ENCODE measurements at places on chromosomes 2 and 18. TPM values are rescaled to one million over a fixed set of nuclear protein-coding genes. Genes with fewer than 3 reads are reported as not detected.

Gene SULT1C2
- 1.2 TPM for total RNA-seq

GRCh38 chr18:26978812-26979341 is 113.4 kb upstream of the AQP4 start:
- no peaks in the 10 kb centered on the region for H3K27me3 ChIP-seq
- no peak overlapping the region for H3K27ac ChIP-seq
- no peak for DNase-seq
- no peaks in the 10 kb centered on the region for H3K4me1 ChIP-seq

GRCh38 chr2:45403036-45403435 is 208.0 kb downstream of the SRBD1 start:
- H3K27ac ChIP-seq: no peak overlapping the region
- DNase-seq: no peak
- no peak overlapping the region for H3K4me3 ChIP-seq
- no peaks in the 10 kb centered on the region for H3K27me3 ChIP-seq

Gene IL36RN
- total RNA-seq: not detected

GRCh38 chr2:105834931-105835330 is 90.2 kb downstream of the NCK2 start:
- no peak overlapping the region for H3K4me3 ChIP-seq
- no peaks in the 10 kb centered on the region for H3K4me1 ChIP-seq
- no peaks in the 10 kb centered on the region for H3K36me3 ChIP-seq
- H3K27ac ChIP-seq: no peak overlapping the region
- no peaks in the 10 kb centered on the region for H3K27me3 ChIP-seq

- H3K36me3 ChIP-seq: no peaks in the 10 kb centered on the region
- no peaks in the 10 kb centered on the region for H3K27me3 ChIP-seq
- H3K27ac ChIP-seq: no peak overlapping the region
- no peak for DNase-seq
- H3K4me3 ChIP-seq: no peak overlapping the region
- no peaks in the 10 kb centered on the region for H3K4me1 ChIP-seq
Observed at GRCh38 chr2:62229082-62229605, 33.2 kb downstream of the B3GNT2 start.

Gene FBXO15
- total RNA-seq: 0.36 TPM

- DNase-seq: peak; percentile 56
- peaks cover 39% of the 10 kb centered on the region for H3K36me3 ChIP-seq
- no peaks in the 10 kb centered on the region for H3K27me3 ChIP-seq
Observed at GRCh38 chr2:237529452-237530402, 36.6 kb upstream of the PRLH start.

DNA sequence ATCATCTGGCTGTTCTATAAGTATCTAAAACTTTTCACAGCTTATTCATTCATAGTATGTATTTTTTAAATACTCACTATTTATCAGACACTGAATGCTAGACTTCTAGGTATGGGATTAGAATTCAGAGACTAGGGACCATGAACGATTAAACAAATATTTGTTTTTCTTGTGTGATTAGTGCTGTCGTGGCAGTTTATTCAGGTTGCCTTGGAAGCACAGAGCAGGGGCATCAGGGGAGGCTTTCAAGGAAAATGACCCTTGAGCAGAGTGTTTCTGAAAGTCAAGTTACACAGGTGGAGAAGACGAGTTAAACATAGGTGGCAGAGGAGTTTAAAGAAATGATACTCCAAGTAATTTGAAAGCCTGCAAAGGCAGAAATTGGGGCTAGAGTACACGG is 5.7 kb downstream of the SPOPL start:
- no peak overlapping the region for H3K27ac ChIP-seq
- peaks cover 16% of the 10 kb centered on the region for H3K4me1 ChIP-seq
- no peak overlapping the region for H3K4me3 ChIP-seq
- no peaks in the 10 kb centered on the region for H3K36me3 ChIP-seq
- DNase-seq: no peak

DNA sequence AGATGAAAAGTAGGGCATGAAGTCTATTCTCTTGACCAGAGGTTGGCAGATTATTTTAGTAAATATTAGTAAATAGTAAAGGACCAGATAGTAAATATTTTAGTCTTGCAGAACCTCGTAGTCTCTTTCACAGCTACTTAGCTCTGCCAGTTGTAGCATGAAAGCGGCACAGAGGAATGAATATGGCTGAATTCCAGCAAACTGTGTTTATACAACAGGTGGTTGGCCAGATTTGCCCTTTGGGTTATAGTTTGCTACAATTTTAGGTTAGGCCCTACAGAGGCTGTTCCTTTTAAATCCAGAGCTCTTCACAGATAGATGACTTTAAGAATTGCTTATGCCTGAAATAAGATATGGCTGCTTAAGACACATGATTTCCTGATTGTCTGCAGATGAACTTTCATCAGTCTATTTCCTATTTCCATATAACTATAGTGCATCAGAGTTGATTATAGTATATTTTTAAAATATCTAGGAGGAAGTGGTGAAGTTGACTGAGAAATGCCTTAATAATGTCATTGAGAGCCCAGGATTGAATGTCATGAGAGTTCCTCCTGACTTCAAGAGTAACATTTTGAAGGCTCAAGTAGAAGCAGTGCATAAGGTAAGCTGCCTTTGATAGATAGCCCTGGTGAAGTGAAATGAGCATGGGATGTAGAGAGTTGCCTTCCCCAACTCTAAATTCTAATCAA is 80.5 kb downstream of the TMEM185B start:
- H3K27me3 ChIP-seq: no peaks in the 10 kb centered on the region
- DNase-seq: no peak
- no peaks in the 10 kb centered on the region for H3K4me1 ChIP-seq
- H3K36me3 ChIP-seq: no peaks in the 10 kb centered on the region
- no peak overlapping the region for H3K27ac ChIP-seq

Gene DNAJC5G
- not detected for total RNA-seq

GRCh38 chr18:63311118-63312018 is 8.2 kb downstream of the BCL2 start:
- H3K36me3 ChIP-seq: no peaks in the 10 kb centered on the region
- DNase-seq: no peak
- no peak overlapping the region for H3K27ac ChIP-seq
- H3K4me3 ChIP-seq: no peak overlapping the region

Gene GALNT5
- total RNA-seq: 75.7 TPM

DNA sequence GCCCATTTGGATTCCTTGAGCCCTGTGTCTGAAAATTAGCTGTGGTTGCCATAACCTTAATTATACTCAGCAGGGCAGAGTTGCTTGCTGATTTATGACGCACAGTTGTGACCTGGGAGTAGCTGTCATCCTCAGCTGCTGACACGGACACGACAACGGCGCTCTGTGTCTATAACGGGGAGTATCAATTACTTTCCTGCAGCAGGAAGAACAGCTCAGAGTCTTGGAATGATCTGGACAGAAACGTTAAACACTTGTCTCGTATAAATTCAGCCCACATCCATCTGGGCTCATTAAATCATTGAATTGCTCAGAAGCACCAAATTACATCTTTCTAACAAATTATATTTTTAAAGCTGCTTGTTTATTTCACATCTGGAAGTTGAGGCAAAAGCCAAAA is 116.3 kb downstream of the SEPTIN10 start:
- DNase-seq: peak; percentile 91
- no peaks in the 10 kb centered on the region for H3K27me3 ChIP-seq
- H3K4me3 ChIP-seq: no peak overlapping the region
- H3K4me1 ChIP-seq: peaks cover 6% of the 10 kb centered on the region
- no peak overlapping the region for H3K27ac ChIP-seq

- peaks cover 4% of the 10 kb centered on the region for H3K4me1 ChIP-seq
- DNase-seq: no peak
- no peaks in the 10 kb centered on the region for H3K36me3 ChIP-seq
- H3K4me3 ChIP-seq: no peak overlapping the region
- peaks cover 4% of the 10 kb centered on the region for H3K27me3 ChIP-seq
Observed at GRCh38 chr18:45449418-45450227, 165.7 kb upstream of the SLC14A2 start.

Gene DYSF
- total RNA-seq: 4.3 TPM

DNA sequence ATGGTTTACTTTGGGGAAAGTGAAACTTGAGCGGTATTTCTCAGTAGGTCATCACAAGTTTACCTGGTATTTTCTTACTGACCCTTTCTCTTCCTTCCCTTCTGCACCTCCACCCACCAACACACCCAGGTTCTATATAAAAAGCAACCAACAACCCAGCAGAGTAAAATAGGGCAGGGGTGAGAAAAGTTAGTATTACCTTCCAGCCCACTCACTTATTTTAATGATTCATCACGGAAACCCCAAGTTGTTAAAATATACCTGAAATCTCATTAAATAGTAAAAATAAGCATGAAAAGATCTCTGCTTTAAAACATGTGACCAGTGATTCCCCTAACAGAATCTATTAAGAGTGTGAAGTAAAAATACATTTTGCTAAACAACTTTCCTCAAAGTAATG is 306.1 kb downstream of the ZEB2 start:
- no peaks in the 10 kb centered on the region for H3K27me3 ChIP-seq
- H3K4me1 ChIP-seq: no peaks in the 10 kb centered on the region
- H3K27ac ChIP-seq: no peak overlapping the region

Gene SOWAHC
- total RNA-seq: 17.7 TPM

GRCh38 chr2:121356058-121356640 is 71.1 kb upstream of the TFCP2L1 start:
- H3K27ac ChIP-seq: no peak overlapping the region
- H3K4me3 ChIP-seq: no peak overlapping the region
- peaks cover 31% of the 10 kb centered on the region for H3K36me3 ChIP-seq
- H3K4me1 ChIP-seq: peaks cover 17% of the 10 kb centered on the region
- DNase-seq: no peak

GRCh38 chr2:66236067-66236685 is 198.7 kb upstream of the MEIS1 start:
- H3K27ac ChIP-seq: no peak overlapping the region
- no peak overlapping the region for H3K4me3 ChIP-seq
- no peaks in the 10 kb centered on the region for H3K36me3 ChIP-seq
- no peaks in the 10 kb centered on the region for H3K27me3 ChIP-seq
- no peak for DNase-seq

Gene LYG1
- 0.88 TPM for total RNA-seq

Gene UXS1
- total RNA-seq: 31.5 TPM

Gene COLEC12
- 56.9 TPM for total RNA-seq

DNA sequence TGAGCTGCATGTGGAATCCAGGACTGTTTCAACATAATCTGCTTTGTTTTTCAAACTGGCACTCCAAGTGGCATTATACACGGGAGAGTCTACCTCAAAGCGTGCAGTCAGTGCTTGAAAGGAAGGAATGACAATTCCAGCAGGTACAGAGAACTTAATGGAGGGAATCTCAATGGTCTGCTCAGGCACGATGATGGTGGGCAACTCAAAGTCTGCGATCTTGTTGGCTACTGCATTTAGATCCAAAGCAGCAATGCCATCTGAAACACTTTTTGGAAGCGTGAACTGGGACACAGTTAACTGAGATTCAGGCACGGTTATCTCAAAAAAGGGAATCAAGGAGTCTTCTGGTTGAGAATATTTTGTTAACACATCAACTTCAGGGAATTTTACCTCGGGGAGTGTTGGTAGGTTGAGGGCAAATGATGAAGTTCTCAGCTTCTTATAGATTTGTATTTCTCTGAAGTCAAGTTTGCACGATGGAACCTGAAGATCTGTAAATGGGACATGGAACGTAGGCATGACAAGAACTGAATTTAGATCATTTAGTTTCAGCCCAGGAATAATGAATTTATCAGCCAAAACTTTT is 38.7 kb downstream of the APOB start:
- H3K4me1 ChIP-seq: no peaks in the 10 kb centered on the region
- H3K36me3 ChIP-seq: no peaks in the 10 kb centered on the region
- no peak for DNase-seq

- DNase-seq: no peak
- H3K36me3 ChIP-seq: no peaks in the 10 kb centered on the region
- no peak overlapping the region for H3K27ac ChIP-seq
- H3K27me3 ChIP-seq: no peaks in the 10 kb centered on the region
Observed at GRCh38 chr2:88845772-88846661, 154.5 kb downstream of the RPIA start.

Gene ATP6V1C2
- total RNA-seq: under 0.01 TPM

GRCh38 chr2:108414945-108415344 is 34.1 kb upstream of the GCC2 start:
- no peak overlapping the region for H3K4me3 ChIP-seq
- DNase-seq: no peak
- H3K36me3 ChIP-seq: no peaks in the 10 kb centered on the region
- no peak overlapping the region for H3K27ac ChIP-seq

DNA sequence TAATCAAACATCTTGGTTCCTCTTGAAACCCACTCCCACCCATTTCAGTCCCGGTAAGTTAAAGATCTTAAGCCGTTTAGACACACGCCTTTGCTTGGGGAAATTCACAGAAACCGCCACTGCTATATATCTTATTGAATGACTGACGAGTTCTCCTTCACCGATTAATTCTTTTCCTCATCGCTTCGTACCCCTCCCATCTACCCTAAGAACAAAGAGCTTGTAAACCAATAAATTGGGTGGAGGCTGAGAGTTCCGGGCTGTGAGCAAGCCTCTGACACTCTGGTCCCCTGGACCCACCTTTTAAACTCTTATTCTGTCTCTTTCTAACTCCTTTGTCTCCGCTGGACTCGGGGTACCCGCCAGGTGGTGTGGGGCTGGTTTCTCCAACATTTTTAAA is 30.6 kb downstream of the TMEM131 start:
- no peaks in the 10 kb centered on the region for H3K36me3 ChIP-seq
- H3K27ac ChIP-seq: no peak overlapping the region
- peaks cover 11% of the 10 kb centered on the region for H3K4me1 ChIP-seq
- no peak overlapping the region for H3K4me3 ChIP-seq
- H3K27me3 ChIP-seq: no peaks in the 10 kb centered on the region

GRCh38 chr2:145323512-145323911 is 803.6 kb upstream of the ZEB2 start:
- H3K4me1 ChIP-seq: peaks cover 4% of the 10 kb centered on the region
- no peak overlapping the region for H3K4me3 ChIP-seq
- no peak for DNase-seq
- H3K27me3 ChIP-seq: no peaks in the 10 kb centered on the region
- no peak overlapping the region for H3K27ac ChIP-seq

- H3K4me3 ChIP-seq: no peak overlapping the region
- no peaks in the 10 kb centered on the region for H3K27me3 ChIP-seq
Observed at GRCh38 chr2:165839610-165840009, 45.6 kb upstream of the GALNT3 start.

DNA sequence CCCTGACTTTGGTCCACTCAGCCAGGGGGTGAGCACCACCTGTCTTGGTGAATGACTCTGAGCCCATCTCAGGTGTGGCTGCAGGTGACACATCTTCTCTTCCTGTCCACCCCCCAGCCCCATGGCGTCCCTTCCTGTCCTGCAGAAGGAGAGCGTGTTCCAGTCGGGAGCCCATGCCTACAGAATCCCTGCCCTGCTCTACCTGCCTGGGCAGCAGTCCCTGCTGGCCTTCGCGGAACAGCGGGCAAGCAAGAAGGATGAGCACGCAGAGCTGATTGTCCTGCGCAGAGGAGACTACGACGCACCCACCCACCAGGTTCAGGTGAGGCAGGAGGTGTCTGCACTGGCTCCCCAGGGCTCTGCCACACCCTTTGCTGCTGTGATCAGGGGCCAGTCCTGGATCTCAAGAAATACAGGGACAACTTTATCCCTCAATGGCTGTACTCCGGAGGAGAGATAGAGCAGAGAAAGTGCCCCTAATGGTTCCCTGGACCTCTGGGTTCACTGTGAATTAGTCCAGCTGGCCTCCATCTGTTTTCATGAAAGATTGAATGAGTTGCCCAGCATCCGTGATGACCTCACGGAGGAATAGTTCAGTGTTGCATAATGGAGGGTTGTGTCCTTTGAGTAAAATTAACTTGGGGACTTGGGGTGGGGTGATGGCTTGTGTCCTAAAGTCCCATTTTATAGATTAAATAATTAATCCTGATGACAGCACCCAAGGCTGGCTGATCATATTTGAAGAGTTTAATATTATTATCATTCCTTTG is at the start of gene NEU2:
Gene NEU2 (plus strand): TSS at position 122 of the 770 bp plus-strand sequence. CDS start 0 bp downstream, at position 122.
- no peak within 1 kb of the TSS for H3K27ac ChIP-seq
- H3K27me3 ChIP-seq: no peaks in the 10 kb centered on the region
- DNase-seq: no peak
- H3K4me3 ChIP-seq: no peak within 1 kb of the TSS
- peaks cover 19% of the 10 kb centered on the region for H3K4me1 ChIP-seq

Data from osteoblast (primary cell).